Gastroesophageal sphincter (tissue), 4 donors: ENCODE measurements at places on chromosomes 6 and 20. TPM values are rescaled to one million over a fixed set of nuclear protein-coding genes. Genes with fewer than 3 reads are reported as not detected.

PLA2G7 gene
- not detected for total RNA-seq

EXOC2 gene
- 39.2 TPM for total RNA-seq

C20orf144 gene
- total RNA-seq: not detected

KHDRBS2 gene
- total RNA-seq: 0.62 TPM

GSTA2 gene
- not detected for total RNA-seq

DEFB124 gene
- total RNA-seq: 2.0 TPM

SLC18B1 gene
- total RNA-seq: 8.9 TPM

SLC22A2 gene
- not detected for total RNA-seq

ULBP2 gene
- total RNA-seq: 0.74 TPM

TOX2 gene
- total RNA-seq: 16.4 TPM

OR12D3 gene
- not detected for total RNA-seq

DACT2 gene
- total RNA-seq: 0.78 TPM

MYBL2 gene
- total RNA-seq: not detected

AIG1 gene
- 42.0 TPM for total RNA-seq

TMEM217 gene
- total RNA-seq: not detected

CDH4 gene
- total RNA-seq: not detected
